ENCODE measurements at places on chromosomes 7 and 10.
A peak's percentile ranks its signal among the peaks of the same experiment; 100 is the strongest.

- no peak for DNase-seq
Measured at GRCh38 chr7:95493247-95493646, 7.5 kb downstream of the ASB4 start.

- no peak for DNase-seq
Measured at GRCh38 chr7:83603649-83604048, 45.3 kb downstream of the SEMA3E start.

DNA sequence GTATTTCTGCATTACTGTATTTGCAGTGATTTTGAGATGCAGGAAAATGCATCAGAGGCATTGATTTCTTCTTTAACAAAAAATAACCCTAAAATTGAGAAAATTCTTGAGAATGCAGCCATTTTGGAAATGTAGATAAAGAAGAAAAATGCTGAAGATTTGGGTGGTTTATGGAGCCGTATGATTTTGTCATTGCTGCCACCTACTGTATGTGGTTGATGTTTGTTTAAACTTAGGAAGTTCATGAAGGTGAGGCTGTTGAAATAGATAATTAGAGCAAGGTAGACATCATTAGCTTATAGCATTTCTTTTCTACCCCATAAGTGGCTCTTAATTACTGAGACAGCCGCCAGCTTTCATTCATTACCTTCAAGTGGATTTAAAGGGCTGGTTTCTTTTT lies 92.1 kb upstream of the SAMD8 start:
- DNase-seq = no peak

DNA sequence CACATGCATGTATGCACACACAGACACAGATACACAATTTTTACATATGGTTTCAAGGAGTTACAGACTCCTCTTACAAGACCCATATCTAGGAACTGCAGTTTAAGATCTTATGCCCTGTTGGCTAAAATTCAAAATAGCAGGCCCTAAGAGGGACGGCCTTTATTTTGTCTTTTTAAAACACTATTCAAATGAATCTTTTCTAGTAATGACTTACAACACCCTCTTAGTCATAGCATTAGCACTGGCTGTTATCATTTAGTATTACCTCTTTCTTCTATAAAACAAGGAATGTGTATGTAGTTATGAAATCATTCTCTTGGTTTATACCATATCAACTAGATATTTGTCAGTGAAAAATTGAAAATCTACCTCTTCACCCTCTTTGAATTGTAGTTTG lies 15.3 kb downstream of the PAPSS2 start:
- no peak for DNase-seq

- DNase-seq = no peak
Measured at GRCh38 chr10:22648547-22648961, 65.8 kb downstream of the PIP4K2A start.

DNA sequence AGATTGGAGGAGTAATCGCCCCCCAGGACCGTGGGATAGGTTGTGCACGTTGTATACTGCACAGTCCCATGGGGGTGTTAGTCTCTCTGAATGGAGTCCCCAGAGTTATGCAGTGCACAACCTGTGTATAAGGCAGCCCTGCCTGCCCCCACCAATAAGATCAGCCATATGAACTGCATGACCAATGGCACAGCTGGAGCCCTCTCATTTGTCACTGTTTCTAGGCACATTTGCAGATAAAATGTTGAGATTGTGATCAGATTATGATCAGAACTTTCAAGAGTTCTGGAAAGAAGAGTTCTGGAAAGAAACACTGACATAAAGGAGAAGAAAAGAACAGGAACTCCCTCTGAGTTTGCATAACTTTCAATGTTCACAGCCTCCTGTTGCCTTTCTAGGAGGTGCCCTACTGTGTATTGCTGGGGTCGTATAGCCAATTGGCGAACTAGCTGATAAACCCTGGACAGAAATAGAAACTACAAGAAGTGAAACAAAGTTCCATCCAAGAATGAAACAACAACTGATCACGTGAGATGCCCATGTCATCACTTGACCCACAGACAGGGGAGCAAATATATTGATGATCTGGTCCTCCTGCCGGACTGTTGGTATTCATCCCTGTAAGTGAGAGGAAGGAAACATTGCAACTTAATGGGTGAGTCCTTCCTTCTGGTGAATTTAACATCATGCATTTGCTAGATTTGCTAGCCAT lies 49.6 kb upstream of the TOMM7 start:
- no peak for DNase-seq

DNA sequence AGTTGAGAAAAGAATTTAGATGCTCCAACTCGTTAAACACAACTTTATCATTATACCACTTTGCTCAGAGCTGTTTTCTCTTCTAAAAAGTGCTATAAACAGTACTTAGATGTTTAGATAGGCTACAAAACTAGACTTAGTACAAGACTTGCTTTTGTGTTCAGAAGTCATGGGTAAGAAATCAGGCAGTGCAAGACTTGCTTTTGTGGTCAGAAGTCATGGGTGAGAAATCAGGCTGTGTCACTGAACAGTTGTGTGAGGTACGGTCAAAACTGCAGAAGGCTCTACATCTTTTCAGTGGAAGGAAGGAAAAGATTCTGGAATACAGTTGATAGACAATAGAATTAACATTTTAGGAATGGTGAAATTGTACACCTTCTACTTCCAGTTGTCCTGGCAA lies 239.7 kb downstream of the DNAJB9 start:
- no peak for DNase-seq

- no peak for DNase-seq
Measured at GRCh38 chr10:76509446-76509845, 1078.0 kb downstream of the LRMDA start.

GRCh38 chr10:46057038-46057437 lies 11.0 kb upstream of the MSMB start:
- no peak for DNase-seq

GRCh38 chr7:102942181-102942866 lies 29.5 kb downstream of the LRRC17 start:
- DNase-seq = no peak

DNA sequence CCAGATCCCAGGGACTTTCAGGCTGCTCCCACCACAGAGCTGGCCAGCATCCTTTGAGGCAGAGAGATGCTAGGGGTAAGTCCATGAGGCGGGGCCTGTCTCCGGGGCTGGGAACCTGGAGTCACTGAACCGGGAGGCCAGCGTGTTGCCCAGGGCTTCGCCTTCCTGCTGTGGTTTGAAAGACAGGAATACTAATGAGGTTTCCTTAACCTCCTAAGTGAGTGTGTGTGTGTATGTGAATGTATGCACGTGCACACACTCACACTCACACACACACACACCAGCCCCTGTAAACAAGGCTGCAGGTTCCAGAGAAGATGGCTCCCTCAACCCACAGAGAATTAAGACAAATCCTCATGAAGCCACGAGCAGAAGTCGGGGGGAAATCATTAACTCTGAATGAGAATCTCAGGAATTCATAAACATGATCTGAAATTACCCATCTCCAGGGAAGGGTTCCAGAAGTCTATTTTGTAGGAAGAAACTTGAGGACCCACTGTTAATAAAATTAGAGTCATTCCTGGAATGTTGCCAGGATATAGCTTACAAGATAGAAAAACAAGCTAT lies 20.3 kb upstream of the PFKP start:
- DNase-seq = no peak

- no peak for DNase-seq
Measured at GRCh38 chr7:22348379-22348778, 8.6 kb downstream of the RAPGEF5 start.

- DNase-seq = no peak
Measured at GRCh38 chr10:608331-609261, 80.9 kb downstream of the DIP2C start.

DNA sequence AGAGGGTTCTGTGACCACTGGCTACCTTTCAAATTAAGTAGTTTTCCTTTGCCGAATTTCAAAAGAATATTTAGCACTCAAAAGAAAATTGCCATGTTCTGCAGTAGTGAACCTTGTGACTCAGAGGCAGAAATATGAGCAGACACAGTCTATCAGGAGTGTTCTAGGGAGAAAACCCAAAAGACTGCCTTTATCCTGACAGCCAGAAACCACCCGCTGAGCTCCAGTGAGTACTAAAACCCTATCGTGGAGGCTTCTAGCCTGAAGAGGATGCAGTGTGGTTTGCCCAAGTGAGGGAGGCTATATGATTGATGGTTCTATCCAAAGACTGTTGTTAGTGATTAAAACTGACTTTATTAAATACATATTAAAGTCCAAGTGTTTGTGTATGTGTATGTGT lies 21.9 kb downstream of the CHRM2 start:
- DNase-seq = no peak

GRCh38 chr10:36349445-36350078 lies 707.5 kb upstream of the FZD8 start:
- DNase-seq = no peak

DNA sequence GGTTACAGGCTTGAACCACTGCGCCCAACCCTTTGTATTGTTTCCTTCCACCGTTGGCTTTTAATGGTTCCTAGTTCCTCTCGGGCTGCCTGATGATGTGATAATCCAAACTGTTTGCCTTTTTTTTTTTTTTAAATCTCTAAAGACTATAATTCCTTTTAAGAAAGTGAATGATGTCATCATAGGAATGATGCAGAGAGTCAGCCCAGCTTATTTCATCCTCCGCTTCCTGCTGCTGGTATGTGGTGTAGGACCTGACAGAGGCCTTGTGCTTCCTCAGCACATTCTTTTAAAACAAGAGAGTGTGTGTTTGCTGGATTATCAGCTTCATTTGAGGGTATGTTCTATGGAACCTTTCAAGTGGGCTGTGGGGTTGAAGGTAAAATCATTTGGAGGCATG lies 241.4 kb downstream of the LRMDA start:
- no peak for DNase-seq

- no peak for DNase-seq
Measured at GRCh38 chr7:8135417-8135816, 126.5 kb downstream of the ICA1 start.

- DNase-seq = no peak
Measured at GRCh38 chr10:97713339-97713825, at the start of gene MARVELD1. MARVELD1 (plus strand) TSS chr10:97713730; CDS start chr10:97713877, 147 bp downstream.

DNA sequence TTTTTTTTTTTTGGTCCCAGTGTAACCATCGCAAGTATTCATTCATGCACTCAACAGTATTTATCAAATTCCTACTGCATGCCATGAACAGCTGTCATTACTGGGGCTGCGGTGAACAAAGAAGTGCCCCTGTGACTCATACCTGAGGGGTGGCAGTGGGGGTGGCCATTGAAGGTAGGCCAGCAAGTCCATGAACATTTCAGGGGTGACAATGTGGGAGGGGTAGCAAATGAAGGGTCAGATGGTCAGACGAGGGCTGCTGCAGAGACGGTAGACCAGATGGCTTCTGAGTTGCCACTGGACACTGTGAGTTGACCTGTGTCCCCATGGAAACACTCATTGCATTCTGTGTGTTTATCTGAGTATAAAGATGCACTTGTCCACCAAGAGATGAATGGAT lies 92.5 kb upstream of the PITRM1 start:
- no peak for DNase-seq

DNA sequence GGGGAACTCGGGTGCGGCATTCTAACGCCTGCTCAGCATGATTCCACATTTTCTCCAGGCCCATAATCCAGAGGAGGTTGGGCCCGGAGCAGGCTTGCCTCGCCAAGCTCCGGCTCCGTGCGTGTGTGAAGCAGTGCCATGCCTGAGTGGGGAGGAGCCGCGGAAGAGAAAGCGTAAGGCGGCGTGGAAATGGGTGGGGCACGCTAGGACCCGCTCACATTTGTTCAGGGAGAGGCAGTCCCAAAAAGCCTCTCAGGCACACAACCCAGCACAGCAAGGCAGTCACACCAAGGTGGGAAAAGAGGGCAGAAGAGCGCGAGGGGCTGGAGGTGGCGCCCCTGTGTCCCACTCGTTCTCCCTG lies 695 bp upstream of the VDAC2 start:
- DNase-seq = no peak

GRCh38 chr7:105028004-105028403 lies 14.0 kb downstream of the KMT2E start:
- no peak for DNase-seq

DNA sequence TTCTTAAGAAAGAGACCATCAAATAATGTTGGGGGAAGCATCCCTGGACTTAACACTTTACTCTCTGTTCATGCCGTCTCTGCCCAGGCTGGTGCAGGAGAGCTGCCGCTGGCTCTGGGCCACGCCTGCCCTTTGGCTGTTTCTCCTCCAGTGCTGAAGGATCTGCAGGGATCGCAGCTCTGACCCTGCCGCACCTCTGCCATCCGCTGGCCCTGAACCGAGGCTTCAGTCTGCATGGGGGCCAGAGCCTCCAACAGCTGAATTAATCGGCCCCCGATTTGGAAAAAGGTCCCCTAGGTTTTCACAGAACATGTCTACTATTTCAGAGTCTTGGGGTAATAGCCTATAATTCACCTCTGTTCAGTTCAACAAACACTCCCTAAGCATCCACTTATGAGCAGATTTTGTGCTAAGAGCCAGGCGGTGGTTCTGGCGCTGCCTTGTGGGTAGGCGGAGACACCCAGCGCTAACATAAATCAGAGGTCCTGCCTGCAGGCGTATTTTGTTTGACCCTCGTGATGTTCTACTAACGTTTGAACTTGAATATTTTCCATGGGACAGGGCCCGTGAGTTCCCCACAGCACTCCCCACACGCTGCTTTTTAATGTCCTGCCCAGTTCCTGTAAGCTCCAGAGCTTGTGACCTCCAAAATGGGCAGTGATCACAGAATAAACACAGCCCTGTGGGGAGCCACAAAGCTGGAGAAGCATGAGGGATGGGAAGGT lies 99.0 kb downstream of the DYNC2I1 start:
- DNase-seq = no peak

- peak; percentile 65 for DNase-seq
Measured at GRCh38 chr10:91632671-91633550, at the start of gene PPP1R3C. PPP1R3C (minus strand) TSS chr10:91633071; CDS start chr10:91632969, 102 bp downstream.

DNA sequence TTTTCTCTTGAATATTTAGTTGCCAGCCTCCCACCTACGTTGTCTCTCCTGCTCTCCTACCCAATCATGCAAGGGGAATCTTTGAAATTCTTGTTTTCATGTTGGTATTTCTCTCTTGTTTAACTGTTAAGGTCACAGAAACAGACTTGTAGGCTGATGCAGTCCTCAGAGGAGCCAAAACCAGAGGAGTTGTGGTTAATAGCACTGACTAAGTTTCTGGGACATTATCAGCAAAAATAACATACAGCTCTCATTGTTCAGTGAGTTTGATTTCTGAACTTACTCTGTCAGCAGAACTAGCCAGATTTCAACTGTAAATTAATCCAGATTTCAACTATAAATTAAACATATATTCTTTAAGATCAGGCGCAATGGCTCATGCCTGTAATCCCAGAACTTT lies 11.1 kb upstream of the CUL1 start:
- DNase-seq = no peak

DNA sequence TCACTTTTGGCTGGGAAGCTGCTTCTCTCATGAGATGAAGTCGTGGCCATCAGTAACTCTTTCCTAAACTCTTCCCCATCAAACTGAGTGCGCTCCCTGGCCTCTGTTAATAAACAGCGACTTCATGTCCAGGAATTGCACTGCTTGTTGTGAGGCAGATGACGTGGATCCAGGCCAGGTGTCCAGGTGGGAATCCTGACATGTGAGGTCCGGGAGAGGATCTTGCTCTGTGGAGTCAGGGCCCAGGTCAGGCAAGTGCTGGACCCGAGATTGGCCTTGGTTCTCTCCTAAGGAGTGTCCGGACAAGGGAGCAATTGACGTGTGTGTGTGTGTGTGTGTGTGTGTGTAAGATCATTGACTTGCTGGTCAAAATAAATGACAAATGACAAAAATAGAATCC lies 362.7 kb downstream of the GLRX3 start:
- DNase-seq = no peak

Data from right renal cortex interstitium (tissue), 3 donors.